HFFc6 (cell line): ENCODE measurements at places on chromosomes 5 and 9. TPM values are rescaled to one million over a fixed set of nuclear protein-coding genes. Genes with fewer than 3 reads are reported as not detected.
A peak's percentile ranks its signal among the peaks of the same experiment; 100 is the strongest.

The SV2C gene
- not detected in 3 replicates for total RNA-seq

The PTGER4 gene
- total RNA-seq = 1.2 to 5.1 TPM (median 1.6 TPM) in 3 replicates

The PCDHB16 gene
- total RNA-seq = 1.6 to 2.7 TPM (median 1.7 TPM) in 3 replicates

DNA sequence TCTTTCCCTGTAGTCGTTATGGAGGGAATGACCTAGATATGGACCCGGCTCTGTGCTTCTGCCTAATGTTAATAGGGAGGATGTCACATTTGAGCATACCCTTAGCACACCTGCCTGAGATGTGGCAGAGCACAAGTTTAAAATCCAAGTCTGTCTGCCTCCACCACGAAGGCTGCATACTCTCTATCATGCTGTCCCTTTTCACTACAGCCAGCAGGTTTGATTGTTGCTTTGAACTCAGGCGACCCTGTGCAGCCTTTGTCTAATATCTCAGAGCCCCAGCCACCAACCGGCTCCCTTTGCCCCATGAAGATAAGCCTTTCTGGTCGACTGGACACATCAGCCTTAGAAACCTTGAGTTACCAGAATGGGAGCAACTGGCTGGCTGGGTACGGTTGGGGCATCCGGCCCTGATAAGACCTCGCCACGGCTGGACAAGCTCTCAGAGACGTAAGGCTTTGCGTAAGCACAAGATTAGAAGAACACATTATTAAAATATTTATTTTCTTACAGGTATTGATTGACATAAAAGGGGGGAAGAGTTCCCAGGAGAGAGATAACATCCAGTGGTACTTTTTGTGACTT lies 222.0 kb upstream of the TRIM32 start:
- H3K36me3 ChIP-seq = no peaks in the 10 kb centered on the region
- H3K27me3 ChIP-seq = no peaks in the 10 kb centered on the region
- H3K4me1 ChIP-seq = no peaks in the 10 kb centered on the region
- H3K4me3 ChIP-seq = no peak overlapping the region

GRCh38 chr5:154757814-154758406 lies 2.7 kb downstream of the LARP1 start:
- H3K4me3 ChIP-seq = peak overlapping the region; percentile 92
- H3K4me1 ChIP-seq = peaks cover 66% of the 10 kb centered on the region
- DNase-seq = no peak
- H3K27me3 ChIP-seq = no peaks in the 10 kb centered on the region; the same call in 1 of the 2 replicates
- H3K36me3 ChIP-seq = peaks cover 5% of the 10 kb centered on the region
- peak overlapping the region; percentile 72 for H3K27ac ChIP-seq

DNA sequence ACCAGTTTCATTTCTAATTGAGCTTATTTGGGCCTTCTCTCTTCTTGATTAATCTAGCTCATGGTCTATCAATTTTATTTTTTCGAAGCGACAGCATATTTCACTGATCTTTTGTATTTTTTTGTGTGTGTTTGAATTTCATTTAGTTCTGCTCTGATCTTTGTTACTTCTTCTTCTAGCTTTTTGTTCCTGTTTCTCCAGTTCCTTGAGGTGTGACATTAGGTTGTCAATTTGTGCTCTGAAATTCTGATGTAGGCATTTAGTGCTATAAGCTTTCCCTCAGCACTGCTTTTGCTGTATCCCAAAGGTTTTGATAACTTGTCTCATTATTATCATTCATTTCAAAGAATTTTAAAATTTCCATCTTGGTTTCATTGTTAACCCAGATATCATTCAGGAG lies 67.3 kb downstream of the STRBP start:
- H3K4me3 ChIP-seq = no peak overlapping the region
- H3K27ac ChIP-seq = no peak overlapping the region
- H3K4me1 ChIP-seq = no peaks in the 10 kb centered on the region
- no peaks in the 10 kb centered on the region for H3K36me3 ChIP-seq
- peaks cover 9% of the 10 kb centered on the region for H3K27me3 ChIP-seq

The TIMD4 gene
- total RNA-seq = not detected in 3 replicates

GRCh38 chr5:82274343-82275211 lies 3.6 kb downstream of the RPS23 start:
- H3K27me3 ChIP-seq = peaks cover 5% of the 10 kb centered on the region
- no peak for DNase-seq
- H3K4me3 ChIP-seq = no peak overlapping the region
- peaks cover 45% of the 10 kb centered on the region for H3K36me3 ChIP-seq

DNA sequence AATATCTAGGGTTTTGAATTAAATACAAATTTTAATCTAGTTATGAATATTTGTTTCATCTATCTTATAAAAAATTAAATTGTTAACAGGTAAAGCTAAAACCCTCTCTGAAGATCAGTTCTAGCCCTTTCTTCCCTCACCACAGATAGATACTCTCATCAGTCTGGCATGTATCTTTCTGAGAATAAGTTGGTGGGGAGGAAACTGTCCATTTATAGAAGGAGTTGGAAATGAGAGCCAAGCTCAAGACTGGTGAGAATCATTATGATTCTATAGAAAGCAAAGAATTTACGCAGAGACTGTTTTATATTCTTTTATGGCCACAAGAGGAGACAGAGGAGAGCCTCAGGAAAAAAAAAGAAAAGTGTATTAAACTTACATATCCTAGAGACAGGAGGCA lies 59.0 kb downstream of the STARD4 start:
- peak overlapping the region; percentile 77 for H3K4me3 ChIP-seq
- DNase-seq = peak; percentile 52
- no peaks in the 10 kb centered on the region for H3K27me3 ChIP-seq
- peak overlapping the region; percentile 86 for H3K27ac ChIP-seq
- peaks cover 31% of the 10 kb centered on the region for H3K4me1 ChIP-seq

- peak; percentile 50 for DNase-seq
- no peak overlapping the region for H3K4me3 ChIP-seq
- H3K27me3 ChIP-seq = no peaks in the 10 kb centered on the region
Observed at GRCh38 chr9:79165020-79165780, 406.6 kb upstream of the TLE4 start.

- no peak overlapping the region for H3K4me3 ChIP-seq
- no peaks in the 10 kb centered on the region; the same call in none of the 2 replicates for H3K27me3 ChIP-seq
- no peak overlapping the region for H3K27ac ChIP-seq
- no peaks in the 10 kb centered on the region for H3K36me3 ChIP-seq
- DNase-seq = no peak
Observed at GRCh38 chr5:132474131-132474723, 16.3 kb downstream of the IRF1 start.

- H3K27me3 ChIP-seq = no peaks in the 10 kb centered on the region; the same call in 1 of the 2 replicates
- H3K4me3 ChIP-seq = no peak overlapping the region
- H3K36me3 ChIP-seq = peaks cover 50% of the 10 kb centered on the region
- H3K27ac ChIP-seq = no peak overlapping the region
- no peak for DNase-seq
Observed at GRCh38 chr5:136034492-136034891, 5.7 kb downstream of the TGFBI start.

- peaks cover 67% of the 10 kb centered on the region for H3K27me3 ChIP-seq
- H3K36me3 ChIP-seq = no peaks in the 10 kb centered on the region
- no peak for DNase-seq
- no peak overlapping the region for H3K27ac ChIP-seq
- no peaks in the 10 kb centered on the region for H3K4me1 ChIP-seq
Observed at GRCh38 chr9:34590381-34591247, 1.1 kb upstream of the CNTFR start.

DNA sequence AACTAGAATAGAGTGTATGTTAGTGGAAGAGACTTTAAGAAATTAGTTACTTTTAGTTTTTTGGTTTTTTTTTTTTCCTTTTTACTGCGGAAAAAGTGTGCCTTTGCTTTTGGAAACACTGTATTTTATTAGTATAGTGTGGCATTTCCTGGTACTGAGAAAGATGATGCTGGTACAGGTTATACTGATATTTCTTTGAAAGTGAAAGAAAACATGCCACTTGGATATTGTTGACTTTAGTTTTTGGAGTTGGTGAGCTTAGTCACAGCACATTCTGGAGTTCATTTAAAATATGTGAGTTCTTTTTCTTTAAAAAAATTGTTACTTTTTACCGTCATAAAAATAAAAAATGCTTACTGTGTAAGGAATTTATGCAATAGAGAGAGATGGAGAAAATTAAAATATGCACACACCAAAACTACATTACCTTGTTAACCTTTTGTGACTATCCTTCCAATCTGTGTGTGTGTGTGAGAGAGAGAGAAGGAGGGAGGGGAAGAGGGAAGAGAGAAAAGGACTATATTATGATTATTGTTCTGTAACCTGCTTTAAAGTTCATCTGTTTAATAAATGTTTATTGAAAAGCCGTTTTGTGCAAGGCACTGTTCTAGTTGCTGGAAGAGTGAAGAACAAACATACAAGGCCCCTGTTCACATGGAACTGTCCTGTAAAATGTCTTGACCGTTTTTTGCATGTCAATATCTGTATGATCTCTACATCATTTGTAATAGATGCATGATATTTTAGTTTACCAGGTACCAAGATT lies 1.9 kb downstream of the UGCG start:
- no peak for DNase-seq
- H3K4me1 ChIP-seq = peaks cover 9% of the 10 kb centered on the region
- H3K27me3 ChIP-seq = no peaks in the 10 kb centered on the region; the same call in 1 of the 2 replicates
- no peak overlapping the region for H3K4me3 ChIP-seq

DNA sequence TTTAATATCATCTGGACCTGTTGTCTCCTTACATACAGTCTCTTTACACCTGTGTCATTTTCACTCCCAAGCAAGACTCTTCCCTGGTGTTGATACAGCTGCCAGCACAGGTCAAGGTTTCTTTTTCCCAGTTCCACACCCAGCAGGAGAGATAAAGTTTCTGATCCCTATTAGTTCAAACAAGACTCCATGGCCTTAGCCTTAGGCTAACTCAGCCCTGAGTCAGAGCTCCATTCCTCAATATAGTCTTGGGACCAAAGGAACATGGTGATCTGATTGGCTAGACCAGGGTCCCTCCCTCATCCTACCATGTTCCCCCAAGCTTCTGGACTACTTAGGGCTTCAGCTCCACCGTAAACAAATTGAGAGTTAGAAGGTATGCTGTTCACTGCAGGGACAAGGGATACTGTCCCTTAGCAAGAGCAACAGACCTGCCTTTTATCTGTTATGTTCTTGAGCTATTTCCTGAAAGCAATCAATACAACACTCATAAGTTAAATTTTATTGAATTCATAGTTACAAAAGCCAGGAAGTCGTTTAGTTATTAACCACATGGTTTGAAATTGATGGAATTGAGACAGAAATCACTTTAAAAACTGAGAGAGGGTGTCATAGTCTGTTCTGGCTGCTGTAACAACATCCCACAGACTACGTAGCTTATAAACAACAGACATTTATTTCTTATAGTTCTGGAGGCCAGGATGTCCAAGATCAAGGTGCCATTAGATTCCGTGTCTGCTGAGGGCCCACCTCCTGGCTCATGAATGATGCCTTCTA lies 20.5 kb downstream of the SLC1A1 start:
- H3K4me1 ChIP-seq = peaks cover 34% of the 10 kb centered on the region
- no peak for DNase-seq
- no peak overlapping the region for H3K4me3 ChIP-seq
- no peaks in the 10 kb centered on the region for H3K36me3 ChIP-seq

- no peaks in the 10 kb centered on the region for H3K4me1 ChIP-seq
- H3K27me3 ChIP-seq = peaks cover 33% of the 10 kb centered on the region
- no peak overlapping the region; the same call in 1 of the 2 replicates for H3K4me3 ChIP-seq
- no peak for DNase-seq
- no peak overlapping the region for H3K27ac ChIP-seq
Observed at GRCh38 chr5:151174612-151175101, 17.1 kb upstream of the ANXA6 start.

- no peak for DNase-seq
- peaks cover 2% of the 10 kb centered on the region; the same call in 1 of the 2 replicates for H3K27me3 ChIP-seq
- no peak overlapping the region for H3K4me3 ChIP-seq
- H3K36me3 ChIP-seq = no peaks in the 10 kb centered on the region
- H3K27ac ChIP-seq = peak overlapping the region; percentile 3; the same call in 1 of the 2 replicates
Observed at GRCh38 chr9:87120610-87121009, 173.3 kb upstream of the GAS1 start.

The CERT1 gene
- 22.8 to 28.3 TPM (median 25.4 TPM) in 3 replicates for total RNA-seq

The TRIM32 gene
- total RNA-seq = 56.0 to 66.3 TPM (median 65.9 TPM) in 3 replicates

- peaks cover 4% of the 10 kb centered on the region for H3K36me3 ChIP-seq
- no peak for DNase-seq
- no peaks in the 10 kb centered on the region; the same call in 1 of the 2 replicates for H3K27me3 ChIP-seq
- H3K4me1 ChIP-seq = peaks cover 68% of the 10 kb centered on the region
- peak overlapping the region; percentile 86 for H3K27ac ChIP-seq
- H3K4me3 ChIP-seq = peak overlapping the region; percentile 91
Observed at GRCh38 chr5:68287631-68287975, 72.0 kb downstream of the PIK3R1 start.

- H3K4me1 ChIP-seq = peaks cover 25% of the 10 kb centered on the region
- H3K36me3 ChIP-seq = no peaks in the 10 kb centered on the region
- H3K27ac ChIP-seq = no peak overlapping the region
- no peak for DNase-seq
- H3K27me3 ChIP-seq = peaks cover 15% of the 10 kb centered on the region
Observed at GRCh38 chr9:107190936-107191290, 92.2 kb upstream of the RAD23B start.

The PDCD1LG2 gene
- total RNA-seq = 32.0 to 52.4 TPM (median 44.1 TPM) in 3 replicates

DNA sequence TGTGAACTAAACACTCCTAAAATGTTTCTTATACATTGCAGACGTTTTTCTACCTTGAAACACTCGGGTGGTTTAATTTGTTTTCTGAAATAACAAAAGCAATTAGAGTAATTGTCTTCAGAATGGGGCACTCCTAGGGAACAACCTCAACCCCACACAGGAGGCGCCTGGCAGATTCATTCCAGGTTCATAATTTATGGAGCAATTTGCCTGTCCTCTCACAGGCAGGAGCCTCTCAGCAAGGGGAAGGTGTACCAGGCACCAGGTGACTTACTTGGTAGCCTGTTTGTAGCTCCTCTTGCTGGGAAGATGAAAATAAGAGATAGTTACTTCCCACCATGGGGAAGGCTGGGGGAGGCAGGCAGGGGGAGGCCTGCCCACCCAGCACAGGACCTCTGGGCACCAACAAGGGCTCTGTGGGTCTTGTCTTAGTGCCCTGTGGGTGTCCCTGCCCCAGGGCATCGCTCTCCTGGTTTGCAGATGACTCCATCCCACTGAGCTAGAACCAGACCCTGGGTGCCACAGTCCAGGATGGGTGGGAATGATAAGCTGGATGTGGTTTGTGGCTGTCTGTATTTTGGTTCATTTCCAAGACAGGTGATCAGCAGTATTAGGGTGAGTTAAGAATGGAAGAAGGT lies 144.4 kb downstream of the FSTL4 start:
- H3K36me3 ChIP-seq = no peaks in the 10 kb centered on the region
- H3K4me3 ChIP-seq = no peak overlapping the region
- peaks cover 8% of the 10 kb centered on the region for H3K27me3 ChIP-seq
- H3K4me1 ChIP-seq = no peaks in the 10 kb centered on the region
- no peak overlapping the region for H3K27ac ChIP-seq
- DNase-seq = no peak

- no peak for DNase-seq
- no peaks in the 10 kb centered on the region for H3K4me1 ChIP-seq
- no peaks in the 10 kb centered on the region; the same call in 1 of the 2 replicates for H3K36me3 ChIP-seq
- no peak overlapping the region for H3K27ac ChIP-seq
Observed at GRCh38 chr5:117242028-117242427, 667.4 kb upstream of the SEMA6A start.

GRCh38 chr5:95969651-95970358 lies 8.2 kb upstream of the ELL2 start:
- DNase-seq = no peak
- H3K27me3 ChIP-seq = no peaks in the 10 kb centered on the region
- H3K4me1 ChIP-seq = peaks cover 15% of the 10 kb centered on the region
- H3K4me3 ChIP-seq = no peak overlapping the region
- H3K27ac ChIP-seq = no peak overlapping the region
